Head of caudate nucleus (tissue), 42 donors: ENCODE measurements at places on chromosomes 3 and 15.
A peak's percentile ranks its signal among the peaks of the same experiment; 100 is the strongest.

GRCh38 chr3:10376353-10376752 is 55.4 kb upstream of the SEC13 start:
- DNase-seq: no peak

GRCh38 chr3:87792534-87793336 is 266.1 kb downstream of the CGGBP1 start:
- DNase-seq: no peak

DNA sequence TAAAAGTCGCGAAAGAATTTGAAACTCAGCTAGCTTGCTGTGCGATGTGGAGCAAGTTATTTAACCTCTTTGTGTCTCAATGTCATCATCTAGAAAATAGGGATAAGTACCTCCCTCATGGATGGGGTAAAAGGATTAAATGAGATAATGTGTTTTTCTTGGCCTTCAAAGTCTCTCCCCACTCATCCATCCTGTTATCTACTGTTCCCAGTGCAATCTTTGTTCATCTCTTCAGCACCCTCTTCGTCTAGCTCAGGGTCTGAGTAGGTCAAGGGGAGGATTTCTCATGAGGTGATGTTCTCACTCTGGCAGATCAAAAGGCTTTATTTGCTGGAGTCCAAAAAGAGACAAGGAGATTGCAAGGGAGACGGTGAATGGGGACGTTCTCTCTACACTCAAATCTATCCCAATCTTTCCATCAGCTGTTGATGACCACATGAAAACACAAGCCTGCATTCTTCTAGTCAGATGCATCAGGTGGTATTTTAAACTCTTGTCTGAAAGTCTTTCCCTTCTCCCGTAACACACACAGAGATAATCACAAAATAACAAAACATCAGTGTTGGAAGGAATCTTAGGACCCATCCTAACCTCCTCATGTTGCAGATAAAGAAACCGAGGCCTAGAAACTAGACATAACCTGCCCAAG is 1.3 kb downstream of the MESD start:
- DNase-seq: no peak

DNA sequence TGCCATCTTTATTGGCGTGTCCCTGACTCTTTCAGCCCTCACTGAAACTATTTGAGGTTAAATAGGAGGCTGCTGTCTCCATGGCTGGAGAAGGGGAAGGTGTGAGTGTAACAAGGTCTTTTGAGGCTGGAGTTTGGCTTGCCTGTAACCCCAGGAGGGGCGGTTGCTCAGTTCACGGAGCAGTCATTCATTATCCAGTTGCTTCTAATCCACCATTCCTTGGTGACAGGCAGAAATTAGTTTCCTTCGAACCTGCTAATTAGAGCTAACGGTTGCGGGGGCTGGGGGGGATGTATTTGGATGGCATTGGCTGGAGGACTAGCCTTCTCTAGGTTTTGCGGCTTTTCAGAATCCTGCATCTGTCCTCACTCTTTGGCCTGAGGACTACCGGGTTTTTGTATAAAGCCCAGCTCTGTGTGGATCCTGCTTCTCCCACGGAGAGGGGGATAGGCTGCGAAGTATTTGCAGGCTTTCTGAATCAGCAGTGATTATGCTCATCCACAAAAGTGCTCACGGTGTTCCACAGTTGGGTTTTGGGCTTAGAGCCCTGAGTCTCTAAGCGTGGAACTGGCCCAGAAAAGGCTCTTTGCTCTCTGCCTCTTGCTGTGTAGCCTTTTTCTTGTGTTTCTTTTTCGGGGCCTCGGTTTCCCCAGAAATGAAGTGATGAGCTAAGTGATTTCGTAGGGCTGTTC is 18.6 kb downstream of the FGD5 start:
- no peak for DNase-seq

GRCh38 chr15:57873564-57874209 is 167.2 kb downstream of the POLR2M start:
- no peak for DNase-seq

DNA sequence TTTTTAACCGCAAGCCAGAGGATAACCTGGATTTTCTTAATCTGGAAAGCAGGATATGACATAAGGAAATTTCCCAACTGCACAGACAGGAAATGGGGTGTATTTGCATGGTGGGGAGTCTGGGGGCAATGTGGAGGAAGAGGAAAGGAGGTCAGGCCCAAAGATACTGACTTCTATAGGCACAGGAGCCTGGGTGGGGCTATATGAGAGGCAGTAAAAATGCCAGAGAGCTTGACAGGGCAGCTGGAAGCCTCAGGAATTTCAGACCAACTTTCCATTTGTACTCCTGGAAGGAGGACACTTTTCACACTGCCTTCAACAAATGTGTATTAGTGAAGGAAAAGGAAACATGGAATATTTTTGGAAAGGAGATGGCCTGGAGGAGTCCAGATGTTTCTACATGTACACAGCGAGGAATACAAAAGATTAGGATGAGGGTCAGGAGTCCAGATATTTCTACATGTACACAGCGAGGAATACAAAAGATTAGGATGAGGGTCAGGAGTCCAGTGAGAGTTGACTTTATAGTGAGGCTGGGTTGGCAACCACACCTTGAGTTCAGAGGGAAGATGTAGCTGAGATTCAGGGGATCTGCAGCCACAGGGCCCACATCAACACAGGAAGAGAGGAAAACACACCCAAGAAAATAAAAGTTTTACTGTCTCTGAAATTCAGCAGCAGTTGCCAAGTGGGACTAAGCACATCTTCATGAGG is 111.9 kb upstream of the PTPRG start:
- no peak for DNase-seq

DNA sequence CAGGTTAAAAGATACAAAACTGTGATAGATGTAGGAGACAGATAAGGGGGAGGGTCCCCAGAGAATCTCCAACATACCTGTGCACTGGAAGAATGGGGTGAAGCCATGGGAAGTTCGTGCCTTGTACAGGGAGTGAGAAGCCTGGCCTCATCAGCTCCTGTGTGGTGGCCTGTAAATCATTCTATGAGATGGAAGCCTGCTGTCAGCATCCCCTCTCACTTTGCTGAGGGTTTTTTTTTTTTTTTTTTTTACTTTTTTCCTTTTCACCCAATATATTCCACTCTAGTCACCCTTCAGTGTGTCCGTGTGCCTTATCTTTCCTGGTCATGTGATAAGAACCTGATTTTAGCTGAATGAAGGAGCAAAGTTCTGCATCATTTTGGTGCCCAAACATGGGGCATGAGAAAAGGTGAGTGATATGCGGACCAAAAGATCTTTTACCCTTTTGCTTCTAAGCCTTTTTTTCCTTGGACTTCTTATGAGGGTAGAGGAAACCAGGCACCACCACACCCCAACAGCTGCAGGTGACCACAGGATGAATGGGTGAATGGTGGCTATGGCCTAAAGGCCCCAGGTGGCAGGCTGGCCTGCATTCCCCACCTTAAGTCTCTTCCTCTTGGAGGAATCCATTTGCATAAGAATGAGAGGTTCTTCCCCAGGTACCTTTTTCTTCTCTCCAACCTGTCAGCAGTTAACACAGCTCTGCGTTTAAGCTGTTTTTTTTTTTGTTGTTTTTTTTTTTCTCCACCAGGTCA is 1345.0 kb downstream of the NSUN3 start:
- no peak for DNase-seq

DNA sequence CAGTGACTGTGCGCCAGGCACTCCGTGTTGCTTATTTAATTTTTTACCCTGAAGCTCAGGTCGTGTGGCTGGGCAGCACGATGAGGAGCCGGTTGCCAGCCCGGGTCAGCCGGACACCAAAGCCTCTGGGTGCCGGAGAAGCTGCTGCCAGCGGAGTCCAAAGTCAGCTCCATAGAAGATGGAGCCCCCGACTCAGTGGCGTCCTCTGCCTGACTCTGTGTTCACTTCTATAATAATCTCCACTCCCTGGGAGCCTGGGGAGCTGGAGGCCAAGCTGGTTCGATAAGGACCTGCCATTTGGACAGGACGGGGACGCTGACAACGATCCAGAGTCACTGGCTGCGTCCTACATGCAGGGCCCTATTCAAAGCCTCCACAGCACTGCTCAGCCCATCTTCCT is 78.6 kb downstream of the VGLL4 start:
- DNase-seq: no peak

- no peak for DNase-seq
These were observed 77.2 kb upstream of the KCNMB2 start for GRCh38 chr3:178459038-178459410.

- peak; percentile 13 for DNase-seq
These were observed 42.0 kb upstream of the SKOR1 start for GRCh38 chr15:67783303-67783702.

DNA sequence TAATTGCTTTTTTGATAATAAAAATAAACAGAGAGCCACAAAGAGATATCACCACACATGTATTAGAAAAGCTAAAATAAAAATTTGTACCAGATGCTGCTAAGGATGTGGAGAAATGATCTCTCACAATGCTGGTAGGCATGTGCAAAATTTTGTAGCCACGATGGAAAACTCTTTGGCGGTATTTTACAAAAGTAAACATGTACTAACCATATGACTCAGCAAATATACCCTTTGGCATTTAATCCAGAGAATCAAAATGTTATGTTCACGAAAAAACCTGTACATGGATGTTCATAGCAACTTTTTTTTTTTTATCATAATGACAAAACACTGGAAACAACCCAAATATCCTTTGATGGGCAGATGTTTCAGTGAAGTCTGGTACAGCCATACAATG is 261.2 kb downstream of the LPP start:
- DNase-seq: no peak

DNA sequence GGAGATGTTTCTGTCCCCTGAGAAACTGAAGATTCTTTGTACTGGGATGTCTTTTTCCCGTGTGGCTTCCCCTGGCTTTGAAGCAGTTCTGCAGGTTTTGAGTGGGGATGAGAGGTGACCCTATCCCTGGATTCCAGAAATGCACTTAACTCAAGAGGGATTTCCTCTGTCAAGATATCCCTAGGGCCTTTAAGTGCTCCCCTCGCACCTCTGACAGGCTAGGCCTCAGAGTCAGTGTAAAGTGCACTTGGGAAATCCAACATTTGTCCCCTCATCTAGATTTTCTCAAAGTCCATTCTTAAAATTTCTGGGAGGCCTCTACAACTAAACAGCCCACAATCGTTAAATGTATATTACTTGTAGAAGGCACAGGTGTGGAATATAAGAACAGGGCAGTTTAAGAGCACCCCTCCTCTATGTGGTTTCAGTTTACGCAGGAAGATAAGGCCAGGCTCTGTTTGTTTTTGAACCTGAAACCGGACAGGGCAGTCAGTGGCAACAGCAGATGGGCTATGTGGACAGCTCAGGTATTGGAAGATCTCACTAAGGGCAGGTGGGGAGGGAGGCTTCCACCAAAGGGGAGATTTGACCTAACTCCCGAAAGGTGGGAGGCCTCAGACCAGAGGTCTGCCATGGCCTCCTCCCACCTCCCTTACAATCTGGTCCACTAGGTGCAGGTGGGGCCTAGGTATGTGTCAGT is 4.8 kb downstream of the C3orf52 start:
- no peak for DNase-seq

- no peak for DNase-seq
These were observed 9.6 kb downstream of the CALML4 start for GRCh38 chr15:68195336-68196112.

DNA sequence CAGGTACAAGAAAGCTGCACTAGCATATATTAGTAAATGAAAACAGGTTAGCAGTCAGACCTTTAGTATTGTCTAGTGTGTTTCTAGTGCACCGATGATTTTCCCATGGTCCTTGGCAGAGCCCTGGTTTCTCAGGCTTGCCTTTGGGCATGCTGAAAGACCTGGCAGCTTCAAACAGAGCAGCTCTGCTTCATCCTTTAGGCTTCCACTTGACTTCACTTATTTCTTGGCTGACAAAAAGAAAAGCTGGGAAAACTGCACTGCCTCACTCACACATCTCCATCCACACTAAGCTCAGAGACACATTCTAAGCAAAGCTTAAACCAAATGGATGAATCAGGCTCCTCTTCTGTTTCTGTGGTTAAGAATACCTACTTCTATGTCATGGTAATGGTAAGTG is 374.8 kb upstream of the PDZRN3 start:
- DNase-seq: no peak

GRCh38 chr15:67865331-67865730 is 25.5 kb upstream of the RNU6-1 start:
- no peak for DNase-seq

DNA sequence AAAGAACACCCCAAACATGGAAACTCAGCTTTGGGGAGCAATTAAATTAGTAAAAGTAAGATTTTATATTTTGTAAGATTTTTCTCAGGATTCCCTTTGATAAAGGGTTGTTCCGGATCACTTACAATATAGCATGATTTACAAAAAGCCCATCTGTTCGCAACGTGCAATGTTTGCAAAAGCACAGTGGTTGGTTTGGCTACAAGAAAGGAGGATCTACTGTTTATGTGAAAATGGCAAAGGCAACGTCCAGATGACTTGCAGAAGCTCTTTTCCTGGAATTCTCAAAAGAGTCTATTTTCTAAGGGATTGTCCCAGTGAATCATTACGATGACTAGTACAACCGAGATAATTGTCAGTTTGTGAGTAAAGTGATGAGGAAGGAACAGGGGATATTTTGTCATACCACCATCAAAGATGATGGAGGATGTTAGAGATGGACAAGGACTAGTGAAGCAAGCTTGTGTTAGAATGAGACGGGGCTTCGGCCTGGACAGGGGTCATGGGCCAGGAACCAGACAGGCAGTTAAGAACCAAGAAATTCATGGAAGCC is 71.6 kb downstream of the CRYGS start:
- DNase-seq: no peak

DNA sequence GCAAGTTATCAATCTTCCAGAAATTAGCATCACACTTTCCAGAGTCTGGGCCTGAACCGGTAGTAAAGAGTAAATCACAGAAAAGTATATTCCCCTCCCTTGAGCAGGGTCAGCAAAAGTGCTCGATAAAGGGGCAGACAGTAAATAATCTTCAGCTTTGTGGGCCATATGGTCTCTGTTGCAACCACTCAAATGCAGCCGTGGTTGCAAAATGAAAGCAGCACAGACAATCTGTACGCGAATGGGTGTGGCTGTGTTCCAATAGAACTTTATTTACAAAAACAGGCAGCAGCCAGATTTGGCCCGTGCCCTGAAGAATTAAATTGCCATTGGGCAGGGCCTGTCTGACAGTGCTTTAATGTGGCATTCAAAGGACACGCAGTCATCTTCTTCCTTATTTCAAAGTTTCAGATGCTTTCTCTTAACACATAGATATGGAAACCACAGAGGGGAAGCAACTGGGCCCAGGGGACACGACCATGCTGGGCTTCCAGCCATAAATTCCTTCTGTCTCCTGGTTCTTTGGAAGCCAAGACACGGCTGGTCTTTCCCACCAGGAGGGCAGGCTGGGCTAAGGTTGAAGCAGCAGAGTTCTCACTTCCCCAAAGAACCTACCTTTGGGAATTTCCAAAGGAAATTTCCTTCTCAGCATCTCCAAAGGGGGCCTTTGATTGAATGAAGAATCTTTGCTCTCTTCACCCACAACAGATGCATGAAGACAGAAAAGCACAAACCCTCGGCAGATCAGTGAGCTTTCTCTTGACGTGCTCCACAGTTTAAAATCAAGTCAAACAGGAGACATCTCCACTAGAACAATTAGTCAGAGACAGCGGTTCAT is 489.8 kb upstream of the PROK2 start:
- DNase-seq: no peak

DNA sequence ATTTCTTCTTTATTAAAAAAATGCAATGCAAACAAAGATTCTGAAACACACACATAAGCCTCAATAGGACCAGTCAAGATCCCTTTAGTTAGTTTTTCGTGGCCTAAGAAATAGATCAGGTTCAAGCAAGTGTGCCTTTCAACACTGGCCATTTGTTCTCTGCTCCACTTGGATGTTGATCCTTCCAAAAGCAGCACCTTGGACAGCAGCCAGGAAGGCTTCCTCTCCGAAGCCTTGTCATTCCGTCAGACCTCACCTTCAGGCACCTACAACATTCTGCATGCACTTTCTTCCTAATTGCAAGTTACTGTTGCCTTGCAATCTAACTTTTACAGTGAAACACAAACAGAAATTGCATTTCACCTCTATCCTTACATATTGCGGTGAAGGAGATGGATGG is 155.9 kb upstream of the FEZF2 start:
- DNase-seq: peak; percentile 11
